Dorsolateral prefrontal cortex (tissue), 122 donors: ENCODE measurements at places on chromosomes 6 and 20.
A peak's percentile ranks its signal among the peaks of the same experiment; 100 is the strongest.

- DNase-seq = peak; percentile 24
Measured at GRCh38 chr20:25285856-25286798, 38.2 kb downstream of the PYGB start.

DNA sequence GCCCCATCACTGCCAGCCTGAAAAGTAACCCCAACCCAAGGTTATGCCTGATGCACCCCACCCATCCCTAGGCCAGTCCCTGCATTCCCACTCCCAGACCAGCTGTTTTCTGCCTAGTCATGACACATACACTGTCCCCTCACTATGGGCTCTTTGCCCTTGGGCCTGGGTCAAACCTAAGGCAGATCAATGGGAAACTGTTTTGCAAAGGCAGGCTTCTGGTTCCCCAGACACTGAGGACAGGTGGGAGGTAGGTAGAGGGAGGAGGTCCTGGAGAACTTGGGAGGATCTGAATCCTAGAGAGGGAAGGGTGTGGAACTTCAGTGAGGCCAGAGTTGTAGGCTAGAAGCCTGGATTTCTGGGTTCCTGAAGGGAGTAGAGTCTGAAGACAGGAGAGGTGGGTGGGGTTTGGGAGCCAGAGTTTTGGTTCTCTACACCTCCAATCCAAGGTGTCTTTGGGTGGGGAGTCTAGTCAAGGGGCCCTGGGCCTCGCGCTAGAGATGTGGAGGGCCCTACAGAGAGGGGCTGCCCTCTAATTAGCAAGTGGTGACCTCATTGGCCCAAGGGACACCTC is 2.0 kb downstream of the CLIC1 start:
- no peak for DNase-seq

DNA sequence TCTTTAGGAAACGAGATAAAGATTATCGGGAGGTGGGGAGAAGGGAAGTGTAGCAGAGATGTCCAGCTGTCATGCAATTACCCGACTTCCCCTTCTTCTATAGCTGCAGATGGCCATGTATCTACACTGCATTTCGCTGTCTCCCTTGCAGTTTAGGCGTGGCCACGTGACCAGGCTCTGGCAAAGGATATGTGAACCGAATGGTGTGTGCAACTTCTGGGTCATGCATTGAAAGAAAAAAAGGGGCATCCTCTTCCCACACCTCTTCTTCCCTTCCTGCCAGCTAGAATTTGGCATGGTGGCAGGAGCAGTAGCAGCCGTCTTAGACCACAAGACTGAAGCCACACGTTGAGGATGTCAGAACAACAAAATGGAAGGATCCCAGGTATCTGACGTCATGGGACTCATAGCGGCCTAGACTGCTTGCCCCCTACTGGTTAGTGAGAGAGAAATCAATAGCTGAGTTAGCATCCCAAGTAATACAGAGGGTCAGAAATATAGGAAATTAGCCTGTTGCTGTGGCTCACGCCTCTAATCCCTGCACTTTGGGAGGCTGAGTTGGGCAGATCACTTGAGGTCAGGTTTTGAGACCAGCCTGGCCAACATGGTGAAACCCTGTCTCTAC is 32.8 kb downstream of the TCF15 start:
- DNase-seq = no peak

DNA sequence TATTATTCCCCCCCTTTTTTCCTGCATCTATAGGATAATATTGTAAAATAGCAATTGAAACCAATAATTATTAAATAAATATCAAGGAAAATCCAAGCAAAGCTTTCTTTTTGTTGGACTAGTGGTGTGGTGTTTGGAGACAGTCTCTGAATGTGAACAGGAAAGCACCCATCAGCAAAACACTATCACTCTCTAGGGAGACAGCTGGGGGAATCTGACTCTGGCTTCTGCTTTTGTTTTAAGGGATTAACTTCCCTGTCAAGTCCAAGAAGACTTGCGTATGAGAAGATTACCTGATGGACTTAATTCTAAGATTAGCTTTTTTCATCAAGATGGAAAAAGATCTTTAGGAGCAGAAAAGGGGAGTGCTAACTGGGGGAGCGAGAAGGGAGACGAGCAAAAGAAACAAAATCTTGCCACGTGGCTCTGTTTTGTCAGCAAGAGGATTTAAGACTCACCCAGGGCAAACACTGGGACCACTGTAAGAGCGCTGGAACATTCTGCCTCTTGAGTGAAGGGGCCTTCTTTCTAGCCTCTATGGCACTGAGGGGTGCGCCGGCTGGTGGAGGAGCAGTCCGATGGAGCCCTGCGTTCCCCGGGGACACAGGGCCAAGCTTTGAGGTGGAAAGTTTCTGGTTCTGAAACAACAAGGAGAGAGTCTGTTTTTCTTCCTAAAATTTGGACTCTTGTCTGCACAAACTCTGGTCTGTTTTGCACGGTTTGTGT is 570 bp downstream of the TULP4 start:
- DNase-seq = no peak

- DNase-seq = no peak
Measured at GRCh38 chr6:79076160-79076559, 1.9 kb downstream of the PHIP start.

DNA sequence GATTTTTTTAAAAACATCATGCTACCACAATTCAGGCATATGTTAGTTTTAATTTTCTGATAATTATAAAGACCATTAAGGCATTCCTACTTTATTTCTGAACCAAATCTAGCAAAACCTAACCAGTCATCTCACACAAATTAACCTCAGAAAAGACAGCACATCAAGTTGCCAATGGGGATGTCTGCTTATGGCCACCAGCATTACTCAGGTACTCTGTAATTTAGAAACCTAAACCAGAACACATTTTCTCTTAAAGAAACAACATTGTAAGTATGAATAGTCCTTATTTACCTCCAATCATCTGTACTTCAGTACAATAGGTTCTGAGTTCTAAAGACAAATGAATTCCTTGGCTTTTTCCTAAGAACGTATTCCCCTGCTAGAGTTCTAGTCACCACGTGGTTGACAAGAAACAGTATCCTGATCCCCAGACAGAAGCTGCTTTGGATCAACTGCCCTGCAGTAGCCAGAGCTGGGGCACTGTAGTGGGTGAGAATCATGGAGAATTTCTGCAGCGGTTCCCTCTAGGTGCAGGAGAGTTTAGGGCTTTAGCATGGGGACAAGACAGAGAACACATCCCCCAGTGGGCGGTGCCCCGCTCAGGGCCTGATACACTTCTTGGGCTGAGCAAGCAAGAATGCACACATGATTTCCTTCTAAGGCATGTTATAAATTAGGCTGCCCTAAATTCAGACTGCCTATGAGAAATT is 15.4 kb downstream of the GCLC start:
- no peak for DNase-seq

DNA sequence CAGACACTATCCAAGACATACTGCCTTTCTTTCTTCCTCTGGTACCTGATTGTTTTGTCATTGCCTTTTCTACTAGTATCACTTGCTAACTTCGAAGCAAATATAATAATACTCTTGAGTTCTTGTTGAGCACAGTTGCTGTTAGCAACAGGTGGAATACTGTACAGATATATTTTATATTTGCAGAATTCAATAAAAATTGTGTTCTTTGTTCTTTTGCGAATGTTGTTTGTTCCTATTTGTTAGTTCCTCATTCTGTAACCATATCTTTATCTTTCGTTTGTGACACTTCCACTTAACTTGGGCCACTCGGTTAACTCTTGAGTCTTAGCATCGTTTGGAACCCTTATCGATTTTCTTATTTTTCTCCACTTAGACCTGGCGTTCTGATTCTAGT is 868 bp downstream of the CYB5R4 start:
- no peak for DNase-seq

DNA sequence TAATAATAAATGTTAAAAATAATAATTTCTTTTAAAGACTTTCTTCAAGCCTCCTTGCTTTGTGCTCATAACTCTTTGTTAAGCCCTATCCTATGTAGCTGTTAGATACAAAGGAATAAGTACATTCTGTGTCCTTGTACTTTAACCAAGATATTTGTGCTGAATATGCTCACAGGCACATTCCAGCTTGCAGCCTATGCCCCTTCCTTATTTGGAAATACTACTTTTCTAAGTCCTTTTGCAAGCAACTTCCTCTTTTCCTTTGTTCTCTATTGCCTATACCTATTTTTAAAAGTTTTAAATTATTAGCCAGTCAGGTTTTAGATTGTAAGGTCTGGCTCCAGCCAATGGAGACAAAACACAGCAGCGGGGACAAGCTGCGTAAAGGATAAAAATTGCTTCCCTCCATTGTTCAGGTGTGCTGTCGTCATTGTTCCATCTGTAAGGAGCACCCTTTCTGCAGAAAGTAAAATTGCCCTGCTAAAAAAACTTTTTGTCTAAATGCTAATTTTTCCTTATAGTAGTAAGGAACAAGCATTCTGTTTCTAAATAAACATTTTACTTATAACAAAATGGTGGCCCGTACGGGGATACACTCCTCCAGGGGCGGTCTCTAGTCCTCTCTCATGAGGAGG is 80.2 kb downstream of the SYTL3 start:
- no peak for DNase-seq

DNA sequence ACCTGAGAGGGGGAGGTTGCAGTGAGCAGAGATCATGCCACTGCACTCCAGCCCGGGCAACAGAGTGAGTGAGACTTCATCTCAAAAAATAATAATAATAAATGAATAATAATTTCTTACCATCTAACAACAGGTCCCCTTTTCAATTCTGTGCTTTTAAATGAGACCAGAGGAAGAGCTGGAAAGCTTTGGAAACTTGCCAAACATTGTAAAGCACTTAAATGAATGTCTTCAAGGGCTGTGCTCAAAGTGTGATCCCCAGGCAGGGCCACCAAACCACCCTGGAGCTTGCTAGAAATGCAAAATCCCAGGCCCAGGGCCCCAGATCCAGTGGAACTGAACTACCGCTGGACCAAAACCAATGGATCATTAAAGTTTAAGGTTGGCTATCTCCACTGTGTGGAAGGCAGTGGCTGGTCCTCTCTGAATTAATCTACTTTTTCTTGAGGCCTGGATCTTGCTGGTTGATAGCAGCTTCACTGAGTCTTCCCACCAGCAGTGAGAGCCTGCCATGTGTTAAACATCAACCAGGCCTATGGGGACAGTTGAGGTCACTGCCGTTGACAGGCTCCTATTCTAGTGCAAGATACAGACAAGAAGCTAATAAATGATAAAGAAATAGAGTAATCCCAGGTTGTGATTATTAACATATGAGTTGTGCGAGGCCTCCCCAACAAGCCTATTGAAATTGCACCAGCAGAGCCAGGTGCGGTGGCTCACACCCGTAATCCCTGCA is 23.7 kb upstream of the TFAP2C start:
- DNase-seq = no peak

- DNase-seq = no peak
Measured at GRCh38 chr20:62359491-62360121, 7.5 kb downstream of the LAMA5 start.

DNA sequence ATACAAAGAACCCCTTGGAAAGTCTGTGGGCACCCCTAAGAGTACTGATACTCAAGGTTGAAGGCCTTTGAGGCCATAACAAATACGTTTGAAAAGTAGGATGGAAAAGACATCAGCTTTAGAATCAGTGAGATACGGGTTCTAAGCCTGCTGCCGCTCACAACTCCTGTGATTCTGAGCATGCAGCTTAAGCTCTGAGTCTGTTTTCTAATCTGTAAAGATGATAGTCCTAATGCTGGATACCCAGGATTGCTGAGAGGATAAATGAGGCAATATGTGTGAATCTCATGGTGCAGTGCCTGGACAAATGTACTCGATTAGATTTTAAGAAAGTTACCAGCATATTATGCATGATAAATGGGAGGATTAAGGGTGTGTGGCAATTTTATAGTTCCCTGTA is 321.0 kb upstream of the HSF2 start:
- DNase-seq = no peak
